Thyroid gland (tissue), 4 donors: ENCODE measurements at places on chromosomes 2 and 18.
A peak's percentile ranks its signal among the peaks of the same experiment; 100 is the strongest.

- no peak for DNase-seq
These were observed 39.5 kb downstream of the HDAC4 start for GRCh38 chr2:239361311-239361642.

GRCh38 chr2:112488201-112488600 is 6.2 kb downstream of the TTL start:
- DNase-seq, result no peak

DNA sequence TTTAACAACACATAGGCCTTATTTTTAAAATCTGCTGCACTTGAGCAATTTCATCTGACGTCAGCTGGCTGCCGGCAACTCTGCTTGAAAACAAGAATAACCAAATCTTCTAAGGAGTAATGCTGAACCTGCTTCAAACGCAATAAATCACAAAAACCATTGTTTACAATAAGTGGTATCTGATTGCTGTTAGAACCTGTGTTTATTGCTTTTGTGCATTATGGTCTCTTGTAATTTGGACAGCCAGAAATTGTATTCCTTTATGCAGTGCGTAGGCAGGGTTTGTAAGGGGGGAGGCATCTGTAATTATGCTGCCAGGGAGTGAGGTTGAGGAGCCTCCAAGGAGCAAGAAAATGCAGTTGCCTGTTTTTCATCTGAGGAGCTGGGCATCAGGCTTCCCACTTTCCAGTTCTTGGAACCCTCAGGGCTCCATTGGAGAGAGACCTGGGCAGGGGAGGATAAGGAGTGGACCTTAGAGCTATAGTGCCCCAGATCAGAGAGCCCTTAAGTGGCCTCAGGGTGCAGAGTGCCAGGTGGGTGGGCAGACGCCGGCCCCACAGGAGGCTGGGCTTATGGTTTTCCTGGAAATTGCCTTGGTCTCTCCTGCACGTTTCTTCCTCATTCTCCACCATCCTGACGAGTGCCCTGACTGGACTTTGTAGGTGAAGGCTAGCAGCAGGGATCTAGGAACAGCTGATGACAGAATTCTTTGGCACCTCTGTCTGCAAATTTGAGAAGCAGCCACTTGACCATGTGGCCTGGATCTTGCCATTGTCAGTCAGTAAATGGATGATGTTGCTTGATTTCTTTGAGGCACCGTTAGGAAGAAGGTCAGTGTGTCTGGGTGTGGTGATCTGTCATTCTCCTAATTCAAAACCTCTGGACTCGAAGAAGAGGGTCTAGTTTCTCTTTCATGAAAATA is 129.2 kb downstream of the KLHL29 start:
- peak; percentile 34 for DNase-seq

DNA sequence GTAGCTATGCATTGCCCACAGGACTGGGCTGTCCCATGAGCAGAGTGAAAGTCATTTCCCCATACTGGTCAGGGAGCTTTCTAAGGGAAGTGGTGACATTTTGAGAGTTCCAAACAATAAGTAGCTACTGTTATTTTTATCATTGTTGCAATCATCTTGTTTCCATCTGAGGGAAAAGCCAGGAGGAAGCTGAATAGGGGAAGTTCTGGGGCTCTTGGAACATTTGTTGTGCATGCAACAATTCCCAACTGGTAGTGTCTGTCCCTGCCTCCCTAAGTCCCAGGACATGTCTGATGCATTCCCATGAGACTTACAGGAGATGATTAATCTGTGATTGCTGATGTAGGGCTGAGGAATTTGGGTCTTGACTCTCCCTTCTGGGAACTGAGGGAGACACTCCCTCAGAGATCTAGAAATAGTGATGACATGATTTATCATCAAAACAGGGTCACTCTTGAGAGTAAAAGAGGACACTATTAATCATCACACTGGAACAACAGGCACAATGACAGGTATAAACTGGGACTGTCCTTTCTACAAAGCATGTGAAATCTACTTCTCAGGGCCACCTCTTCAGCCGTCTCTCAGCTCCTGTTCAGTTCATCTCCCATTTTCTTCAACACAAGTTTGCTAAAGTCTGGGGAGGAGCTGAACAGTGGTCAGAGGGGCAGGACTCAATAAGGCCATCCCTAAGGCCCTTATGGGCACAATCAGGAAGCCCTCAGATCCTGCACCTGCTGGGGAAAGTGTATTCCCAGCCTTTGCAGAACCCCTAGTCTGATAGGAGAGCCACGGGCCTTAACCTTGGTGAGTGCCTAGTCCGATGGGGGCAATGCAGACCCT is 28.0 kb upstream of the MARCO start:
- DNase-seq, result no peak

- no peak for DNase-seq
These were observed 153.8 kb downstream of the PIEZO2 start for GRCh38 chr18:10995550-10995949.

- no peak for DNase-seq
These were observed 29.6 kb upstream of the IL37 start for GRCh38 chr2:112881217-112881985.

DNA sequence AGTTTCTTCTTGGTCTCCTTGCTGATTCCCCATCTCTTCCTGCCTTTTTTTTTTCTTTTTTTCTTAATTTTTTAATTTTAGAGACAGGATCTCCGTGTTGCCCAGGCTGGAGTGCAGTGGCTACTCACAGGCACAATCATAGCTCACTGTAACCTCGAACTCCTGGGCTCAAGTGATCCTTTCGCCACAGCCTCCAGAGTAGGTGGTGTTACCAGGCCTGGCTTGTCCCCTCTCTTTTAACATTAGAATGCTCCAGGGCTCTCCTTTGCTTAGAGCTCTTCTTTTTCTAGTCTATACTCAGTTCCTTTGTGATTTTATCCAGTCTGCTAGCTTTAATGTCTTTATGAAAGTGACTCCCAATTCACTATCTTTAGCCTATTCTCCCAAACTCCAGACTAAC is 89.2 kb downstream of the ARHGEF33 start:
- DNase-seq, result no peak

DNA sequence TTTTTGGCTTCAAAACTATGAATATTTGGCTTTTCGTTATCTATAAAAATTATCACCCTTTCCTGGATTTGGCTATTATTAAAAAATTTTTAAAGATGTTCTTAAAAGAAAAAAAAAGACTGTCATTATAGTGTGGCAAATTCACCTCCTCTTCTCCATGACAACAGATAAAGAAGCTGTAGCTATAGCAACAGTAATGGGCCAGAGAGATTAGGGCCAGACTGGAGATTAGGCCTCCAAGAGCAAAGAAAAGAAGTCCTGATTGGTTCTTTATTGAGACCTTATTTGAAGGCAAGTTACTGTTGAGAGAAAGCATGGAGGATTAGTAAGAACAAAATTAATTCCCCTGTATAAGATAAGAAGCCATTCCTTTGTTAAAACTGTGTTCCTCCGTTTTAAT is 812.5 kb downstream of the DCC start:
- no peak for DNase-seq

DNA sequence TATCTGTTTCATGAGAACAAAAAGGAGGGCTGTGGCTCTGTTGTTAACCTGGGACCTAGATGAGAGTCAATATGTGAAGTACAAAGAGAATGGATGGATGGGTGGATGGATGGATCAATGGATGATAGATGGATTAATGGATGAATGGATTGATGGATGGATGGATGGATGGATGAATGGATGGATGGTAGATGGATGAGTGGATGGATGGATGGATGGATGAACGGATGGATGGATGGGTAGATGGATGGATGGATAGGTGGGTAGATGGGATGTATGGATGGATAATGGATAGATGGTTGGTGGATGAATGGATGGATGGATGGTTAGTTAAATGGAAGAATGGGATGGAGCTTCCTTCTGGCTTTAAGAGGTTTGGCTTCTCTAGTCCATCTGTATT is 396.7 kb downstream of the ALK start:
- no peak for DNase-seq

GRCh38 chr2:9889812-9890261 is 46.6 kb downstream of the TAF1B start:
- peak; percentile 54 for DNase-seq

DNA sequence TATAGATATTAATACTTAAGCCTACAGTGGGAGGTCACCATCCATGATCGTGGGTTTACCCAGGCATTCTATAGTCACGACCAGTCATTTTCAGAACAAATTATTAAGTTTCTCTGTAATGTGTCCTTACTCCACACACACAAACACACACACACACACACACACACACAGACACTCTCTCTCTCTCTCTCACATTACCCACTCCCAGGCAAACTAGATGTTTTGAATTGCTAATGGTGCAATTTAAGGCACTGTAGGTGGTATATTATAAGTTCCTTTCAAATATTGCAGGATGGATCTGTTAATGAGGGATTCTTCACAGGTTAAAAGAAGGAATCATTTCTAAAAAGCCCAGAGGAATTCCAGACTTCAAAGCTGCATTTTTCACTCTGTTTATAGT is 657.8 kb downstream of the MBD2 start:
- no peak for DNase-seq

DNA sequence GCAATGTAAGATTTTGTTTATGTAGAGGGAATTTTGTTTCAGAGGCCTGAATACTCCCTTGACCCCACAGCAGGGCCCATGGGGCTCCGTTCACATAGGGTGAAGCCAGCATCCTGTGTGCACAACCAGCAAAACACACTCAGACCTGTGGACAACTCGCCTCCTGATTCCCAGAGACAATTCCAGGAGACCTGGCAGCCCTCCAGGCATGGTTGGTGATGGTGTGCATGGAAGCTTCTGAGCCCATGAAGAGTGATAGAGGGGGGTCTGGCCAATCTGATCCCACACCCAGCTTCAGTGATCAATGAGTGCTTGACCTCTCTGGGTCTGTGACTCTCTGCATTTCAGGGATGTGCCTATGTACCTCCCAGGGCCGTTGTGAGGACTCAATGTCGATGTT is 91.0 kb upstream of the RAB6C start:
- no peak for DNase-seq

DNA sequence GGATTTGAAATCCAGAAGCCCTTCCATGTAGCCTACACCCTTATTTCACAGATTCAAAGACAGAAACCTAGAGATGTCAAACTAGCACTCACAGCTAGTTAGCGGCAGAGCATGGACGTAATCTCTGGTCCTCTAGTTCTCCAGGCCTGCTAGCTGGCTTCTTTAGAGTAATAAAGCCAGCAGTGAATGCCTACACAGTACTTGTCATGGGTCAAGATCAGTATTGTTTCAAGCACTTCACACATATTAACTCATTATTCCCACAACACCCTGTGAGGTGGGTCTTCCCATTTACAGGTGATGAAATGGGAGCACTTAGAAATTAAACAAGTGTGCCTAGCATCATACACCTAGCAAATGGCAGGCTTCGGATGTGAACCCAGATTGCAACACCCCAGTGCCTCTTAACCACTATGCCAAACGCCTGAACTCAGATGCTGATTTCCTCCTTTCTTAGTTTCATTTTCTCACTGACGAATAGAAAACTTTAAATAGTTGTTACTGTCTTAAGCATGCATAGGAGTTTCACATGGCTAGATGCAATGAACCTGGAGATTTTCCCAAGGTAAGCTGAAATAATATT is 14.5 kb upstream of the ZBTB14 start:
- DNase-seq, result no peak

- no peak for DNase-seq
These were observed 263.1 kb downstream of the CDH20 start for GRCh38 chr18:61596296-61596695.

DNA sequence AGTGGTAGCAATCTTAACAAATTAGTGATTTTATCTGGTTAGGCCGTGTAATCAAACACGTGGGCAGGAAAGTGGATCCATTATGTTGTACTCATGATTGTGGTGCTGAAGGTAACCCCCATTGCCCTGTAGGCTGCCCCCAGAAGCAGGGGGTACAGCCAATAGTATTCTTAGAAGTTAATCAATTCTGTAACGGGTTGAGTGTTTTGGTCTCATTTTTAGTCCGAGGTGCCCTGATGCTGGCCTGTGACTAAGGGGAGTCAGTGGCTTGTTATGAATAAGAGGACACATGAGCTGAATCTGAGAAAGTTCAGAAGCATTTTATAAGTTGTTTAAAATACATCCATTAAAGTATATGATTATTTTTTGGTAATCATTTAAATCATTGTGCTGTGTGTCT is 8.6 kb downstream of the EPAS1 start:
- DNase-seq, result no peak

GRCh38 chr18:6881034-6881820 is 151.7 kb downstream of the ARHGAP28 start:
- DNase-seq, result no peak

DNA sequence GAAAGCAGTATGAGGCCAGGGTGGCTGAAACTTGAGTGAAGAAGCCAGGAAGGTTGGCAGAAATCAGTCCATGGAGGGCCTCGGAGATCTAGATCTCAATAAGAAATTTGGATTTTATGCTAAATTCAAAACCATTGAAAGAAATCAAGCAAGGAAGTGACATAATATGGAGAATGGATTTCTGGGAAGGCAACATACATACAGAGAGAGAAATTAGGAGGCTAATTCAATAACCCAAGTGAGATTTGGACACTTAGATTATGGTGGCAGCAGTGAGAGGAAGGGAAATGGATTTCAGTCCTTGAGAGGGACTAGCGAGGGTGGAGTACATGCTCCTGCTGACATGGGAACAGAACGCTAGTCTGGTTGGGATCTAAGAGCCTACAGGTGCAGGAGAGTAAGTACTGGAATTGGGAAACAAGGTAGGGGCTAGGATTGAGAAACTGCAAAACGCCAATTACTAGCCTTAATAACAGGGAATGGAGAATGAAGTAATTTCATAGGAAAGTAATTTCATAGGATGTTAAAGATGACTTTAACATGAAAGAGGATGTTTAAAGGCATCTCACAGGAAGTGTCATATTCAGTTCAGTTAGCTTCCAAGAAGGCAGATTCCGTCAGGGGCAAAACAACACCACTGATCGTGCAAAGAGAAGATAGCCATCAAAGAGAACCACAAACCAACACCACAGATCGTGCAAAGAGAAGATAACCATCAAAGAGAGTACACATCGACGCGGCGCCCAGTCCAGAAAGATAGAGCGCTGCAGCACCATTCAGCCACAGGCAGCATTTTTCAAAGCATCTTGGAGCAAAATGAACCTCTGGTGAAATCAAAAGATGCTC is 27.2 kb downstream of the CDKL4 start:
- DNase-seq, result no peak

- DNase-seq, result no peak
These were observed 132.7 kb upstream of the ARL4C start for GRCh38 chr2:234629596-234629995.

GRCh38 chr2:65404988-65405697 is 27.3 kb downstream of the SPRED2 start:
- DNase-seq, result no peak

DNA sequence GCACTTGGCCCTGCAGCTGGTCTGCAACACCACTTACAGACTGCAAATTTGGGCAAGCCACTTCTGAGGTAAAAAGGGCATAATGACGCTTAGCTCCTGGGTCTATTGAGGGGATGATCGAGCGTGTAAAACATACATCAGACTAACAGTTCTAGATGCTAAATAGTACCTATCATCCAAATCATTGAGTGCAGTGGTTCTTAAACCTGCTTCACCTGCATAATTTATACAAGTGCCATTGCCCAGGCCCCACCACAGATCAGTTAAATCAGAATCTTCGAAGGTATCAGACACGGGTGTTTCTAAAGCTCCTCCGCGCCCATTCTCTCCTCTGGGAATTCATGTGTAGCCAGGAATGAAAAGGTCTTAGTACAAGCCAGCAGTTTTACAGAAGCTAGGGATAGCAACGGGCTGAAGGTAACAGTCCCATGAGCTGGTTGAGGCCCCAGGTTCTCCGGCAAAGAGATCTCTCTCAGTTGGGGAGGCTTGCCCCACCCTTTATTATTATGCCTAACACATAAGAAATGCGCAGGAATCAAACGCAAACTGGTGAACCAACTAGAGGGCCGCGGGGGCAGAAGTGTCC is 737 bp upstream of the RNF181 start:
- DNase-seq, result peak; percentile 45
